ENCODE measurements at places on chromosomes 11 and 22. TPM values are rescaled to one million over a fixed set of nuclear protein-coding genes. Genes with fewer than 3 reads are reported as not detected.

DNA sequence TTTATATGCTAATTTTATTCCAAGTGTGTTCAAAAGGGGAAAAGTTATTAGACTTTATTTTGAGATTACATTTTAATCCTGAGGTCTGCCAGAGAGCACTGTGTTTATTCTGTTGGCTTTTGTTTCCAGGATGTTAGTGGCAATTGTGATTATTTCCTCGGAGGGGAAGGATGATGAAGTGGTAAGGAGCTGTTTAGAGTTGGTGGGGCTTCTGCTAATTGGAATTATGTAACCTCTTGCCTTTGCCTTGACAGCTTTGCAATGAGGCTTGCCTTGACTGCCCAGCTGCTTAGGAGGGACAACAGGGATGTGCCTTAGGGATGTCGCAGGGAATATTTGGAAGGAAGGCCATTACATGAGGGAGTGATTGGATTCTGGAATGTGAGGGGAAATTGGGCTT is 89.7 kb upstream of the E2F8 start:
- DNase-seq, result no peak

DNA sequence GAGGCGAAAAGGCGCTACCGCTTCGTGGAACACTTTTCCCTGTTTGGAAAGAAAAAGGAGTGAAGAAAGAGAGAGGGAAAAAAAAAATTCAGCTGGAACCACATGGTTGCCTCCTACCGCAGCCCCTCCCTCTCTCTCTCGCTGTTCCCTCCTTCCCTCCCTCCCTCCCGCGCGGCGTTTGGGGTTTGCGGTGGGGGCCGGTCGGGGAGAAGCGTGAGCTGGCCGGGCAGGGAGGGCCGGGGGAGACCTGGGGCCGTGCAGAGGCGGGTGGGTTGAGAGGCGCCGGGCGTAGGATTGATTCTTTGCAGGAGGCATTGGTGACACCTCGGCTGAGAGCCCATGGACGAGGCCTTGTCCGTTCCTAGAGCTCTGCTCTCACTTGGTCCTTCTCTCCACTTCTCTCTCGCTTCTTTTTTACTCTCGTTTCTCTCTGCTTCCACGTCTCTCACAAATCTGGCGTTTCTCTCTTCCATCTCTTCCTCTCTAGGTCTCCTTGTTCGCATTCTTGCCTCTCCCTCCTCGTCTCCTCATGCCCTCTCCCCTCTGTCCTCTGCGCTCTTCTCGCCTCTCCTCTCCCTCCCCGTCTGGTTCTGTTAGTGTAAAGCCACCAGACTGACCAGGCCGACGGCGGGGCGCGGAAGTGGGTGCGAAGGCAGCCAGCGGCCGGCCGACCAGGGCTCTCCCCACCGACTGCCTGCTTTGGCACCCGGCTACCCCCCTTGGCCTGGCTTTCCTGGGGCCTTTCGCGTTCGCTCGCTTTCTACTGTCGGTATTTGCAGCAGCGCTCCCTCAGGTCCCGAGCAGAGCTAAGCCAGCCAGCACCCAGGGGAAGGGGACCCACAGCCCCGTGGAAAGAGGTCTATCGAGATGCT is at the start of gene CLMP:
CLMP (minus strand) TSS at position 61 of the 872 bp plus-strand sequence. CDS start 308 bp downstream, outside the sequence.
- peak; percentile 57 for DNase-seq

DNA sequence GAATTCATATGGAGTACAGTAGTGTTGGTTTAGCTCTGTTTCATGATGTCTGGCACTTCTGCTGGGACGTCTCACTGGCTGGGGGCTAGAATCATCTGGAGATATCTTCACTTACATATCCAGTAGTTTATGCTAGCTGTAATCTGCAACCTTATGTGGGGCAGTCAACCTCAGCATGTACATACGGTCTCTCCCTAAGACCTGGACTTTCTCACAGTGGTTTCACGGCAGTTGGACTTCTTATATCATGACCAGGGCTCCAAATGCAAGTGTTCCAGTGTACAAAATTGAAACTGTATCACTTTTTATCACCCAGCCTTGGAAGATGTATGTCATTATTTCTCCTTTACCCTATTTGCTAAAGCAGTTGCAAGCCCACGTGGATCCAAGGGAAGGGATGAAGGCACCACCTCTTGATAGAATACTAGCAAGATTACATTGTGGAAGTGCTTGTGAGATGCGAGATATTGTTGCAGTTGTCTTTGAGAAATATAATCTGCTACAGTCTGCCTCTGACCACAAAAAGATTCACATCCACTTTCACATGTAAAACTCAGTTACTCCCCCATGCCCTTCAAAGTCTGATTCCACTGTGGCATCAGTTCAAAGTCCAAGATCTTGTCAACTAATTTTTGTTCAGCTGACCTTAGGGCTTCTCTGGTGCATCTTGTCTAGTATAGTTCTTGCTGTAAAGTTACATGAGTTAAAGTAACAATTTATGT is 316.6 kb upstream of the NCAM1 start:
- no peak for DNase-seq

- DNase-seq, result no peak
Observed at GRCh38 chr22:49659281-49659923, 168.3 kb downstream of the BRD1 start.

The GAB2 gene
- total RNA-seq, result 31.7 TPM

The NELL1 gene
- total RNA-seq, result not detected

The SNX19 gene
- total RNA-seq, result 46.8 TPM

Data from left cardiac atrium (tissue), 4 donors.